ENCODE measurements at places on chromosomes 3 and 15. TPM values are rescaled to one million over a fixed set of nuclear protein-coding genes. Genes with fewer than 3 reads are reported as not detected.

- H3K4me3 ChIP-seq, result no peak overlapping the region
- no peaks in the 10 kb centered on the region for H3K27me3 ChIP-seq
- DNase-seq, result no peak
Measured at GRCh38 chr15:49669288-49669687, 48.4 kb downstream of the DTWD1 start.

DNA sequence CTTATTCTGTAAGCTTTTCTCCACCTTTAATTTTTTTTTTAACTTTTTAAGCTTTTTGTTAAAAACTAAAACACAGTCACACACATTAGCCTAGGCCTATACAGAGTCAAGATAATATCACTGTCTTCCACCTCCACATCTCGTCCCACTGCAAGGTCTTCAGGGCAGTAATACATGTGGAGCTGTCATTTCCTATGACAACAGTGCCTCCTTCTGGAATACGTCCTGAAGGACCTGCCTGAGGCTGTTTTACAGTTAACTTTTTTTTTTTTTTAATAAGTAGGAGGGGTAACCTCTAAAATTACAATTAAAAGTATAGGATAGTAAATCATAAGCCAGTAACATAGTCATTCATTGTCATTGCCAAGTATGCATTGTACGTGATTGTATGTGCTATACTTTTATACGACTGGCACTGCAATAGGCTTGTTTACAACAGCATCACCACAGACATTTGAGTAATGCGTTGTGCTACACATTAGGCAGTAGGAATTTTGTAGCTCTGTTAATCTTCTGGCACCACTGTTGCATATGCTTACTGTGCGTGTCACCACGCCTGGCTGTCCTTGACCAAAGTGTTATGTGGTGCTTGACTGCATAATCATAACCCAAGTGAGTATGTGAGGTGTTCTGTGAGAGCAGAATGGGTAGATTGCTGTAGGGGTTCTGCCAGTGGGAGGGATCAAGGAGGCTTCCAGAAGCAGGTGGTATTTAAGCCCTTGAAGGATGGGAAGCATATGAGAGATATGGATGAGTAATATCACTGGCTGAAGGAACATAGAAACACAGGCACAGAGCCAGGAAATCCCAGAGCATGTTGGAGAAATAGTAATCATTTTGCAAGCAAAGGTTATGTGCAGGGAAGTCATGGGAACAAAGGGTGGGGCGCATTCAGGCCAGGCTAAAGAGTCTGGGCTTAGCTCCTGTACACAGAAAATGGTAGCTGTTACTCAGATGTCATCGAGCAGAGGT, 18.3 kb downstream of the FBXO22 start:
- peaks cover 7% of the 10 kb centered on the region for H3K4me1 ChIP-seq
- no peak overlapping the region for H3K4me3 ChIP-seq
- H3K36me3 ChIP-seq, result peaks cover 35% of the 10 kb centered on the region
- DNase-seq, result no peak
- H3K27me3 ChIP-seq, result no peaks in the 10 kb centered on the region

CFAP100 gene
- 4.3 TPM for total RNA-seq

RLBP1 gene
- not detected for total RNA-seq
